Placental pericyte (primary cell): ENCODE measurements at places on chromosomes 4 and X. TPM values are rescaled to one million over a fixed set of nuclear protein-coding genes. Genes with fewer than 3 reads are reported as not detected.

Gene CRLF2
- not detected in 2 replicates for total RNA-seq

Gene PIGA
- total RNA-seq = 12.7 and 17.5 TPM in 2 replicates

Gene CPLX1
- total RNA-seq = not detected in 2 replicates

Gene STATH
- not detected in 2 replicates for total RNA-seq

Gene SLC6A8
- total RNA-seq = 10.0 and 16.4 TPM in 2 replicates
